ENCODE measurements at places on chromosomes 7 and 10.

- DNase-seq: no peak
Observed at GRCh38 chr7:149644754-149645153, 128.6 kb downstream of the ZNF467 start.

DNA sequence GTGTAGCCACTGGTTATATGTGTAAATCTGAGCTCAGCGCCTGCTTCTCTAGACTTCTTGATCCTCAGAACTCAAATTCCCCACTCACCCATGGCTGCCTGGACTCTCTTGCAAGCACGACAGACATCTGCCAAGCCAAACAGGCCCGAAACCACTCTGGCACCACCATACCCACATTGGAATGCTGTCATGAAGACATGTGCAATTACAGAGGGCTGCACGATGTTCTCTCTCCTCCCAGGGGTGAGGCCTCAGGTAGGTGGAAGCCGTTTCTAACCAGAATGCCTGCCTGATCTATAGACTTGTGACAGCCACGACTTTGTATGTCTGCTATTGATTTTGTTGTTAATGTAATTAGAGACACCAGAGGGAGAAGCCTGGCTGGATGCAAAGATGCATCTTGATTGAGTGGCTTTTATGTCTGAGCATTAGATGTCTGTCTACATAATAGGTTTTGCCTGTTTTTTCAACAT lies 4.0 kb downstream of the BAMBI start:
- no peak for DNase-seq

DNA sequence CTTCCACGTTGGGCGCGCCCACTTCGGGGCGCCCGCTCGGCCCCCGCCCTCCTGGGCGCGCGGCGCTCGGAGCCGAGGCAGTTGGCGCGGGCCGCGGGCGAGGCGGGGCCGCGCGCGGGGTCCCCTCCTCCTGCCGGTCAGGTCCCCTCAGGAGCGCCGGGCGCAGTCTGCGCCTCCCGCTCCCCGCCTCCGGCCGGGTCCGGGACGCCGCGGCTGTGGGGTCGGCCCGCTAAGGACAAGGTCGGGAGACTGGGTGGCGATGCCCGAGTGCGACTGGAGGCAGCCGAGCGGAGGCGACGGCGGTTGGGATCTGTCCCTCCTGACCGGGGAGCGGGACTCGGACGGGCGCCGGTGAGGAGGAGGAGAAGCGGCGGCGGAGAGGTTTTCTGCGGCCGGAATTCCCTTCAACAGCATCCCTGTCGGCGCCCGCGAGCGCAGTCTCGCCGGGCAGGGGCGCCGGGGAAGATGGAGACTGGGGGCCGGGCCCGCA lies at the start of gene ATRNL1:
Gene ATRNL1, plus strand, starts transcription at position 80 of the 490 bp plus-strand sequence. Its CDS starts 386 bp downstream, at position 466.
- peak; percentile 7 for DNase-seq

GRCh38 chr7:2242541-2243429 lies 759 bp downstream of the NUDT1 start:
- DNase-seq: peak; percentile 33

- DNase-seq: no peak
Observed at GRCh38 chr7:90320801-90321494, at the start of gene FAM237B. FAM237B (minus strand) TSS chr7:90321304; CDS start chr7:90319748, 1,556 bp downstream.

DNA sequence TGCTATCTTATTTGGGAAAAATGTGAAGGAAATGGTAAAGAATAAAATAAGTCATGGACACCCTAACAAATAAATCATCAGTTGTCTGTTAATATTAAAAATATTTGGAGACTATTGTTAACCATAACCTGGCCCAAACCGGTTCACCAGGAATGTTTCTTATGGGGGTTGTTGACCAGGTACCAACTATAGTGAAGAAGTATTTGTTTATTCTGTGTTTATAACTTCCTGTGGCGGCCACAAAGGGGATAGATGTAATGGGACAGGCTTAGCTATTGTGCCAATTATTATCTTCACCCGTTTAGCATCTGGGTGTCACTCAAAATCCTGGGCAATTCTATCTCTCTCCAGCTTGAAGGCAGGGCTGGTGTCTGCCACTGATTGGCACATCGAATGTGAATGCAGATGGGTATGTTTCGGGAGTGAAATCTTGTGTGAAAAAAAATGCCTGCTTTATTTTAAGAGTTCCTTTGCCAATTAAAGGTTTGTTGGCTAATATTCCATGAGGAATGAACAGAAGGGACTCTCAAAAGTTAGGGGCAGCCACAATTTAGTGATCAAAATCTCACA lies 500.9 kb downstream of the ARL4A start:
- DNase-seq: no peak

DNA sequence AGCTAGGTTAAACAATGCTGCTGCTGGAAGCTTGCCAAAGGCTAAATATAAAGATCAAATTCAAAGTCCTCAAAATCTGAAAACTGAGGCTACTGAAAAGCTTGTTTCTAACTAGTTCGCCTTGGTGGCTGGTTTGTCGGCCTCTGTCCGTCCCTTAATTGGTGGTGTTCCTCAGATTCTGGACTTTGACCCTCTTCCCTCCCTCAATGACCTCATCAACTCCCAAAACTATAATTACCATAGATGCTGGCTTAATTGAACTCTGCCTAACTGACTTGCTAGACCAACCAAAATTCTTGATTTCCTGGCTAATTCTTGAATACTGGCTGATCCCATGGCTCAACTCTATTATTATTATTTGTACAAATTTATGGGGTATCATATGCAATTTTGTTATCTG lies 15.6 kb downstream of the ARHGAP21 start:
- no peak for DNase-seq

DNA sequence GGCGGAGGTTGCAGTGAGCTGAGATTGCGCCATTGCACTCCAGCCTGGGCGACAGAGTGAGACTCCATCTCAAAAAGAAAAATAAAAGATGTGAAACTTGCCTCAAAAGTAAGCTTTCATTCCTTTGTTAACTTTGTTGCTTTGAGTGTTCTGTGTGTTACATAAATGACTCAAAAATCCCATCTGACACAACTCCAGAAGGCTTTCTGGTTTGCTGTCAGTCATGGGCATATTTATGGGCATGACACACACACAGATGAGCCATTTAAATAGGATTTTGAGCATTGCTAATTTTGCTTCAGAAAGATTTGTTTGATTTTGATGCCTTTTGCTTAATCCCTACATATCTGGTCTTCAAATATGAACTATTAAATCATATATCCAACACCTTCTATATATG lies 82.6 kb downstream of the CACNB2 start:
- no peak for DNase-seq

GRCh38 chr7:27424749-27425148 lies 182.1 kb downstream of the EVX1 start:
- DNase-seq: no peak

DNA sequence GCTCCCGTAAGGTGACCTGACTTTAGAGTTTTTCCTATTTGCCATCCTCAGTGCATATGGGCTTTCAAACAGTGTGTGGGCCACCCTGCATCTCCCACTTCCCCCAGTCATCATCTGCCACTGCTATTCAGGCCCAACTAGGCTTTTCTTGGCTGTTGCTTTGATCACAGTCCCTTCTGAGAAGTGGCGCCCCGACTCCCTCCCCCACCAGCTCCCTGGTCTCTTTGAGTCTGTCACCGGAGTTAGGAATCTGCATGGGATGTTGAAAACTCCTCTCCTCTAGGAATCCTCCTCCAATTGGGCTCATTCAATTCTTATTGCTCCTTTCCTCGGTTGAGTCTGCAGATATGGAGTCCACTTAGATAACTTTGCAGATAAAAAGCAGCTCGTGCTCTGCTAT lies 32.1 kb downstream of the HIF1AN start:
- DNase-seq: no peak

DNA sequence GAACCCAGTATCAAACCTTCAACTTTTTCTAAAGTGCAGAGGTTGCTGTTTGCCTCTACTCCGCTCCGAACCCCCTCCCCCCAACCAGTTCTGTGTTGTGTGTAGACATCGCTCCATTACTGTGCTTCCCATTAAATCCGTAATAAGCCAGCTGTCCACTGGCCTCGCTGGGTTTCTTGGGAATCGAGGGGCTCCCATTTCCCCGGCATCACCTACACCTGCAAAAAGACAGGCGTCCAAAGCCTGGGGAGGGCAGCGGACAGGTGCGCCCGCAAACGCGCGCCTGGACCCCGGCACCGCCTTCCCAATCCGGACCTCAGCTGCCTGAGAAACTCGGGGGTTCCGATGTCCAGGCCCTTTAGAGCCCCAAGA lies 631 bp downstream of the RTKN2 start:
- DNase-seq: no peak

DNA sequence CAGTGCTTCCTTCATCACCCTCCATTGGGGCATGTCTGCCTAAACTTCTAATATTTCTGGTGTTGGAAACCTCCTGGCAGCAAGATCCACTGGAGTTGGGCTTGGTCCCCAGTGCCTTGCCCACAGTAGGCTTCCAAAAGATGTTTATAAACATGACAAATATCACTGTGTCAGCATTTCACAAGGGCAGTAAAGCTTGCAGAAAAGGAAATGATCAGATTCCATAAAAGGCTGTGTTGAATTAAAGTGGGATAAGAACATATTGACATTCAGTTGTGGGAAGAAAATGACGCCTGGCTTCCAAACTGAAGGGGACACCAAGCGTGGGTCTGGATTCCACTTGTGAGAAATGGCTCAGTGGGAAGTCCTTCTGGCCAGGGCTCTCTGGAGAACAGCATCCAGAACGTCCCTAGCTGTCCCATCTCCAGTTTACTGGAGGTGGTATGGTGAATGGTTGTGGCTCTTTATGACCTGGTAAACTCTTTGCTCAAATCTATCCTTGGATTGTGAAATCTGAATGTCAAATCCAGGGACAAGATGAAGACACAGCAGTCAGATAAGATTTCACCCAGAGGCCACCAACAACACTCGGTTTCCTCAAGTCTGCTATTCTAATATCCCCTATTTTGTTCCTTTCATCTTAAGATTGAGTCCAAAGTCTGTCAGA lies 287.2 kb downstream of the TNS3 start:
- DNase-seq: no peak

DNA sequence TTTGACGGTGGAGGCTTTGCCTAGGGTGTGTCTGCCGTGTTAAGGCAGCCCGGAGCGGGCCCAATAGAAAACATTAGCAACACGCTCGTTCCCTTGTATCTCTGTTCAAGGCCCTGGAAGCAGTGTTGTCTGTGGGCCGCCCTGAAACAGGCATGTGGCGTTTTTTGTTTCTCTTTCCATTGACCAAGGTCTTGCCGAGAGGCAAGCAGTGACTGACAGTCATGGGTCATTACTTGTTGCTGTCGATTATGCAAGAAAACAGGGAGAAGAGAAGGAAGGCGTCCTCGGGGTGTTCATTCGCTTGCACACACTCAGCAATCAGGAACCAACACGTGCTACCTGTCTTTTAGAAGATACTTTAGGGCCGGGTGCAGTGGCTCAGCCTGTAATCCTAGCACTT lies 92.5 kb downstream of the EZH2 start:
- no peak for DNase-seq

DNA sequence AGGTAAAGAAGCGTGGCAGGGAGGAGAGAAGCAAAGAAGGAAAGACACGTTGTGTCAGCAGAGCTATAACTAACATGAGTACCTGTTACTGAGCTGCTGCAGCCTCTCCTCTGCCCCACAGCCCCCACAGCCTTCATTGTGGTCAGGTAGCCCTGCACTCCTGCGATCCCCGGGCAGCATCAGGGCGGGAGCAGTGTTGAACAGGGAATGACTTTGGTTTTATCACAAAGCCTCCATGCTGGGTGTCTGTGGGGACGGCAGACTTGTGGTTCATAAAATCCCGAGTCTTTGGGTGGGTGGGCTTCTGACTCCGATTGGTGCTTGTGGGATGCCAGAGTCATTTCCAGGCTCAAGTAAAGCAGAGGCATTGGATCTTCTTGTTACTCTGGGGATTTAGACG lies 14.8 kb upstream of the PRKAG2 start:
- no peak for DNase-seq

GRCh38 chr10:76091926-76092325 lies 660.5 kb downstream of the LRMDA start:
- DNase-seq: no peak

DNA sequence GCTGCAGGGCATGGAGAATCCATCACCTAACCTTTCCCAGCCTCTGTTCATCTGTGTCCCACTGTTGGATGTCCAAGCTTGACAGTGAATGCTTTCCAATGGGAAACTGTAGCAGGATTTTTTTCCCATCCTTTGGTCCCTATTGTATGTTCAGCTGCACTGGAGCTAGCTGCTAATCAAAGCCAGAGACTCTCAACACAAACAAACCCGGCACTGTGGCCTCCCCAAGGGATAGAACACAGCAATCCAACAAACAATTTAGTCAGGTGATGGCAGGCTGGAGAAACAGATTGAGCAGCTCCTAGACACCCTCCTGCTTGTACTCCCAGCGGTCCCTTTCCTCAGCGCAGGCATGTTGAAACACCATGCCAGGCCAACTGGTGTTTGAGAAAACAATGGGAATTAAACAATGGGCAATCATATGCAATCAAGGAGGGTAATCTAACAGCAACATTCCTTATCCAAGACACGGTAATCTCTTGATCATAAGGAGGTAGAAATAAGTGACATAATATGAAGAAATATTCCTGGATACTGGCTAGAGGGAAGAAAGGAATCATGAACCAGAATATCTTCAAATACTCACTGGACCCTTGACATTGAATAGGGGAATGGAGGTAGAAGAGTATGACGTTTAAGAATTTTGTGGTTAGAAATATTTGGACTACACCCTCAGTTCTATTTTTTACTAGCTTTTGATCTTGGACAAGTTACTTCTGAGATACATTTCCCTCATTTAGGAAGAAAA lies 15.0 kb downstream of the PTN start:
- DNase-seq: no peak

GRCh38 chr7:11177793-11178192 lies 204.1 kb downstream of the PHF14 start:
- DNase-seq: no peak

GRCh38 chr10:84957427-84957826 lies 629.0 kb downstream of the CCSER2 start:
- DNase-seq: no peak

DNA sequence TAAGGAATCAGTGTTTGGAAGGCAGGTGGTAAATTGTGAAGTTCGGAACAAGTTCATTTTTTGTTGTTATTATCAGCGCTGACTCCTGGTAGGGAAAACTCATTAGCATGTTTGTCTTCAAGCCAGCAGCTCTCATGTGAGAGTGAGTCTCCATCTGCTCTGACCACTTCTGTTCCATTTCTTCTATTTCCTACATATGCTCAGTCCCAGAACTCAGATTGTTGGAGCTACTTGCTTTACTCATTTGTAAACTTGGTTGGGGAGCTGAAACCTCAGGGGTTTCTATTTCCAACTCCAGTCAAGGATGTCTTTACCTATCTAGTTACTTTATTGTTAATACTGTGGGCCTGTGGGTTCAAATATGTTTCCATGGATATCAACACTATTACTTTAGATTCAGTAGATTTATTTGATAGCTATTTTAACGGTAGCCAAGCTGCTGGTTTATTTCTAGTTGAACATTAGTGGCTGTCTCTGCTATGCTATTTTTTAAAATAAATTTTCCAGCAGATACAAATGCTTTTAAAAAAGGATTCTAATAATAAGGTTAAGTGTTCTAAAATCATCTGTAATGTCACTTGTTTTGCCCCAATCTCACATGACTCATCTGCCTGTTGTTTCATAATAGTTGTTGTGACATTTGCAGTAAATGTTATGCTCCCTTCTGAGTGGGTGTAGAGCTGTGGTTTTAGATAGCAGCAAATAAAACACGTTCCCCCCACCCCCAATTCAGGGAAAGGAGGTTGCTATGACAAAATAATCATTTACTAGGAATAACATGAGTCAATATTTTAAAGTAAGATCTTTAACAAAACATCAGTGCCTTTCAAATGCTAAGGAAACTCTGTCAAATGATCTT lies 143.3 kb downstream of the HDAC9 start:
- peak; percentile 93 for DNase-seq

GRCh38 chr10:27998178-27998953 lies 513 bp downstream of the ODAD2 start:
- peak; percentile 5 for DNase-seq

Measured in cerebellar cortex (tissue), 1 donor.